ENCODE measurements at places on chromosomes 13 and 19. TPM values are rescaled to one million over a fixed set of nuclear protein-coding genes. Genes with fewer than 3 reads are reported as not detected.

GRCh38 chr13:35956074-35956473 lies 175.1 kb downstream of the DCLK1 start:
- DNase-seq = no peak

DNA sequence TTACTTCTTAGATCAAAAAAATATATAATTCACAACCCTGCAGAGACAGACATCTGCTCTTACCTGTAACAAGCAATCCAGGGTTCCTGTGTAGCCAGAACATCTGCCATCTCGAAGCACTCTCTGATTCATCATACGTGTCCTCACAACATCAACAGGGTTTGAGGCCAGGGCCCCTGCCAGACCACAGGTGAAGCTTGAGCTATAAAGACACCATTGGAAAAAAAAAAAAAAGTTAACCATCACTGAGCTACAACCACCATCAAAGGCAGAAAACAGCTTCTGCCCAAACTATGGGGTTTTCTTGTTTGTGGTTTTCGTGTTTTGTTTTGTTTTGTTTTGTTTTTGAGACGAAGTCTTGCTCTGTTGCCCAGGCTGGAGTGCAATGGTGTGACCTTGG lies 19.3 kb downstream of the SLC25A30 start:
- no peak for DNase-seq

DNA sequence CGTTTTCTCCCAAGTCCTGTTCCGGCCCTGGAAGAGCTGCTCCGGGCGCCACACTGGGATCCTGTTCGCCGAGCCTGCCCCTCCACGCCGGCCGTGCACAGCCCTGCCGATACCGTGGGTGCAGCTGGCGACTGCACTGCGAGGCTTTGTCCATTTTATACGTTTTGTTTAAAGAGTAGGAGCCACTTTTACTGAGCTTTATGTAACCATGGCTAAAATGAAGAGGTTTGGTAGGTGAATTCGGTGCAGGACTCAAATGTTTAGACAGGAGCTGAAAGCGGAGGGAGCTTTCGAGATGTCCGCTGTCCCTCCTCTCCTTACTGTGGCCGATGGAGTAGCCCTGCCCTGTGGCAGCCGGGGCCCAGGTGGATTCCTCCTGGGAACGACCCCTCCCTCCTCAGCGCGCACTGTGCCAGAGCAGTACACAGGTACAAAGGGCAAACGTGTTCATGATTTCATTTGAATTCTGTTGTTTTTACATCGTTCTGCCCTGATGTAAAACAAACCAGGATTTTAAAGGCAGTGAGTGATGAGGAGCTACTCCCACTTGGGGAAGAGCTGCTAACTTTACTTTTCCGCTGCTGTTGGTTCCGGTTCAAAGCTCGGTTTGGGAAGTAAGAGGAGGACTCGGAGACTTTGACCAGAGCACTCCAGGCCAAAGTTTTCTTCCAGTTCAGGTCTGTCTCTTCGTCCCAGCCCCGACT lies 1.7 kb downstream of the COL4A2 start:
- DNase-seq = no peak

DNA sequence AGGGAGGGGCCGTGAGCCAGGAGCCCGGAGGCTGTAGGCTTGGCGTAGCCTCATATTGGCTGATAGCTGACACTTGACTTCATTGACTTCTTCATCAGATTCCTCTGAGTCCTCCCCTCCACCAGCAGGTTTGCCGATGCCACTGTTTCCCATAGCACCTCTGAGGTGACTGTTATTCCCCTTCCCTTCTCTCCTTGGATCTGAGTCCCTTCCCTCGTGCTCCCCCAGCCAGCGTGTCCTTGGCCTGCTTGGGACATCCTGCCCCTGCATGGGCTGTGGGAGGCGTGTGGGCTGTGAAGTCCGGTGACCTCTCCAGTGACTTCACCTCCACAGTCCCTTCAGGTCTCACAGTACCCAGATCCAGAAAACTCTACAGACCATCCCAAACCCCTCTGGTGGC lies 8.8 kb downstream of the PPP1R37 start:
- DNase-seq = no peak

DNA sequence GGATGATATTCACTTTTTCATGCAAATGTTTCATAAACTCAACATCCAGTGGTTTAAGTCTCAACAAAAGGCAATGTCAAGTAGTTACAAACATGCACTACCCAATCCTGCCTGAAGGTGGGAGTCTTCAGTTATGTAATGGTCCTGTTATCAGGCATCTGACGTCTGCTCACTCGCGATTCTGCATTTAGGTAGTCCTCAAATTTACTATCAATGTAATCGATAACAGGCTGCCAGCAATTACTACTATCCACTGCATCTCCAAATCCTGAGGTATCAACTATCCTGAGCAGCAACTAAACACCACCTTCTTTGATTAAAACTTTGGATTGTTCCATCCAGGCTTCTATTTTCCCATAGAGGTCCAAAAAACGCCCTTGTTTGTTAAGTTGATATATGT lies 51.2 kb downstream of the NLRP12 start:
- peak; percentile 6 for DNase-seq

The SPATA13 gene
- polyA plus RNA-seq = 3.6 TPM

The HSPB6 gene
- 21.0 TPM for polyA plus RNA-seq

The MYH14 gene
- not detected for polyA plus RNA-seq

All from BJ (cell line).